Type B pancreatic cell (in vitro differentiated cells): ENCODE measurements at places on chromosomes 11 and 22. TPM values are rescaled to one million over a fixed set of nuclear protein-coding genes. Genes with fewer than 3 reads are reported as not detected.

The OR8D1 gene
- not detected in 2 replicates for total RNA-seq

The C11orf87 gene
- total RNA-seq = 0.33 and 5.3 TPM in 2 replicates

The WBP2NL gene
- total RNA-seq = not detected in 2 replicates

The KDELR3 gene
- 10.6 and 24.2 TPM in 2 replicates for total RNA-seq

The ASRGL1 gene
- 10.0 and 48.0 TPM in 2 replicates for total RNA-seq

The DLG2 gene
- 2.3 and 5.9 TPM in 2 replicates for total RNA-seq

The GLB1L3 gene
- not detected in 2 replicates for total RNA-seq

The F2 gene
- 9.5 and 12.1 TPM in 2 replicates for total RNA-seq

The CHEK1 gene
- 28.1 and 54.1 TPM in 2 replicates for total RNA-seq
